WTC11 (cell line): ENCODE measurements at places on chromosomes 11 and 22. TPM values are rescaled to one million over a fixed set of nuclear protein-coding genes. Genes with fewer than 3 reads are reported as not detected.

MS4A3 gene
- total RNA-seq: not detected in 3 replicates

SCGB1D2 gene
- not detected in 3 replicates for total RNA-seq

OR10A4 gene
- not detected in 3 replicates for total RNA-seq

DNA sequence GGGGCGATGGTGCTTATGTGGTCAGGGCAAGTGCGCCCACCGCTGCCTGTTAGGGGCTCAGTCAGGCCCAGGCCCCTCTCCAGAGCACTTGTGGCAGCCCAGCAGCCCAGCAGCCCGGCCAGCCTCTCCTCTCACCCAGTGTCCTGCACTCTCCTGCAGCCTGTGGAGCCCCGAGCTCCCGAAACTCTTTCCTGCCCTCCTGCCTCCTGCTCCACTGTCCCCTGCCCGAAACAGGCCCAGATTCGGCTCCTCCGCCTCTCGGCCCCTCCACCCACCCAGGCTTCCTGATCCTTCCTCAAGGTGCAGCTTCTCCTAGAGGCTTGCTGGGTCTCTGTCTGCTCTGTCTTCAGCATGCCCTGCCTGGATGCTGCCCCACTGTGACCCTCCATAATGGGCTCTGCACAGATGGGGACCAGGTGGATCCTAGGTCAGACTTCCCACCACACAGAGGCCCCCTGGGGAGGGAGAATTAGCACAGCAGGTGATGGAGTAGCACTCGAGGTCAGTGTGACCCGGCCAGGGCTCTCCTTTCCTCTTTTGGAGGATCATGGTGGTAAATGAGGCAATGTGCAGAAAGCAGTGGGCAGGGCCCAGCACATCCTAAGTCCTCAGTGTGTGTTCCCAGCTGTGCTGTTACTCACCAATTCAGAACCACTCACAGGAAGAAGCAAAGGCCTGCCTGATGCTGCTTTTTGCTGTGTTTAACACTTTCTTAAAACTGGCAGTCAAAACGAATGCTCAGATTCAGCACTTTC, 18.6 kb upstream of the NAP1L4 start:
- no peak for DNase-seq
- no peak overlapping the region for H3K4me3 ChIP-seq
- H3K27me3 ChIP-seq: no peaks in the 10 kb centered on the region
- H3K4me1 ChIP-seq: no peaks in the 10 kb centered on the region

GRCh38 chr11:77126861-77127234, 1.2 kb upstream of the MYO7A start:
- H3K4me3 ChIP-seq: peak overlapping the region; percentile 62
- H3K4me1 ChIP-seq: peaks cover 21% of the 10 kb centered on the region
- peak; percentile 31 for DNase-seq
- H3K27me3 ChIP-seq: no peaks in the 10 kb centered on the region

DNA sequence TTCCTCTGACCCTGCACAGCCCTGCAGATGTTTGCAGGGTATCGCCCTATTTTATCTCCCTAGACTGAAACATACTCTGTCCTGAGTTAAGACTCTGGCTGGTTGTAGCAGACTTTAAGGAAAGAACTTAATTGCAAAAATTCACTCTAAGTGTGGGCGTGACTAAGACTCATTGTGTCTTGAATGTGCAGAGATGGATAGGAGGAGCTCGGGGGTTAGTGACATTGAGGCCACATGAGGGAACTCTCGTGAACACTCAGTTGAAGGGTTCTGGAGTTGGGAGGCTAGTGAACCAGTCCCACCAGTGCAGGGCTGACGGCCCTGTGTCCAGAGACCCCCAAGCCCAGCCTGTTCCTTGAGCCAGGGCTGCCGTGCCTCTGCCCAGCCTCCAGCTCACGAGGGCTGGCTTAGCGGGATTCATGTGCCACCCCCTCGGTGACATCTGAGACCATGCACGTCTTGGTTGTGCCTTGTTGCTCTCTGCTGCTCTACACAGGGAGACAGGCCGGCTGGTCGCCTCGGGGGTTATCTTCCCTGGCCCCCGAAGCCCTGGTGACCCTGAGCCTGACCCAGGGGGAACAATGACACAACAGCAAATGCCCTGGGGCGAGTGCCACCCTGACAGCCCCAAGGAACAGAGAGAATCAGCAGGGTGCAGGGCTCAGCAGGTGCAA, 11.4 kb upstream of the TBX1 start:
- no peak overlapping the region for H3K27ac ChIP-seq
- 0 out of 2 replicates have a peak, but pooled peaks cover 2% of the 10 kb centered on the region for H3K4me1 ChIP-seq
- H3K27me3 ChIP-seq: peaks cover 25% of the 10 kb centered on the region
- DNase-seq: no peak
- no peaks in the 10 kb centered on the region for H3K36me3 ChIP-seq
- no peak overlapping the region for H3K4me3 ChIP-seq

ARHGAP8 gene
- total RNA-seq: 50.5 to 61.4 TPM (median 58.0 TPM) in 3 replicates

DNA sequence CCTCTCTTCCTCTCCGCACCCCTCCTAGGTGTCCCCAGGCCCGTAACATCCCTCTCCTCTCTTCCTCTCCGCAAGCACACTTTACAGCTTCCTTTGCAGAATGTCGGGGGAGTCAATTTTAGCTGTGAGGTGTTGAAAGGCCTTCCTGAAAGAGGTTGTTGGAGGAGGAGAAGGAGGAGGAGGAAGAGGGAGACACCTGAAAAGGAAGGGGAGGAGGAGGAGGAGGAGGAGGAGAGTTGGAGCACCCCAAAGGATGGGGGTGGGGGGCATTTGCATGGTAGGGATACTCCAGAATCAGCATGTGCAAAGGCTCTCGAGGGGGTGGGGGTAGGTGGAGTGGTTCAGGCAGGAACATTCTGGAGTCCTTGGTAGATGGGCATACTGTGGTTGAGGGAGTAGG, 1045.1 kb downstream of the TBC1D22A start:
- no peak for DNase-seq
- H3K36me3 ChIP-seq: no peaks in the 10 kb centered on the region
- H3K27ac ChIP-seq: no peak overlapping the region
- no peak overlapping the region for H3K4me3 ChIP-seq
- H3K27me3 ChIP-seq: no peaks in the 10 kb centered on the region; the same call in 1 of the 2 replicates
- H3K4me1 ChIP-seq: peaks cover 12% of the 10 kb centered on the region

GRCh38 chr11:123122852-123123251, 60.9 kb upstream of the HSPA8 start:
- H3K27me3 ChIP-seq: no peaks in the 10 kb centered on the region
- H3K36me3 ChIP-seq: no peaks in the 10 kb centered on the region; the same call in 1 of the 2 replicates
- peaks cover 8% of the 10 kb centered on the region for H3K4me1 ChIP-seq
- H3K27ac ChIP-seq: no peak overlapping the region; the same call in 1 of the 2 replicates
- no peak for DNase-seq

GRCh38 chr11:47308050-47308823, 38.3 kb downstream of the MADD start:
- peaks cover 50% of the 10 kb centered on the region for H3K36me3 ChIP-seq
- no peaks in the 10 kb centered on the region for H3K4me1 ChIP-seq

LRRC32 gene
- 0.74 to 1.7 TPM (median 1.6 TPM) in 3 replicates for total RNA-seq

DNA sequence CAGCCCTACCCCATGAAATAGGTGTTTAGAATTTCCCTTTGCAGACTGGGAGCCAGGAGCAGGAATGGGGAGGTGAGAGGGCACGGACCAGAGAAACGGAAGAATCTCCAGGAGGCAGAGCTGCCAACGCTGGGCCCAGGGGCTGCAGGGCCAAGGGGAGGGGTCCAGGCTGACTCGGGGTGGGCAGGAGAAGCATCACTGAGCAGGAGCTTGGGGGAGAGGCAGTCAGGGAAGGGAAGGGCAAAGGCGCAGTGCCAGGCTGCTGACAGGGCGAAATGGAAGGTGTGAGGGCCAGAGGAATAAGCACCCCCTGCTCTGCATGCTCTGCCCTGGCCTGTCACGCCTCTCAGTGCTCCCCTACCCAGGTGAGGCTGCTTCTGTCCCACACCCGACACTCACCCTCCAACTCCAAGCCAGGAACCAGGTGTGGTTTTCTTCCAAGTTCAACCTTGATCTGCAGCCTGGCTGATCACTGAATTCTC, 14.5 kb downstream of the LRRC32 start:
- H3K36me3 ChIP-seq: no peaks in the 10 kb centered on the region
- no peaks in the 10 kb centered on the region for H3K27me3 ChIP-seq
- H3K4me3 ChIP-seq: no peak overlapping the region
- H3K27ac ChIP-seq: no peak overlapping the region
- peaks cover 14% of the 10 kb centered on the region for H3K4me1 ChIP-seq

CRYBB3 gene
- total RNA-seq: 0.44 to 0.48 TPM in 2 of 3 replicates, not detected in the other

DNA sequence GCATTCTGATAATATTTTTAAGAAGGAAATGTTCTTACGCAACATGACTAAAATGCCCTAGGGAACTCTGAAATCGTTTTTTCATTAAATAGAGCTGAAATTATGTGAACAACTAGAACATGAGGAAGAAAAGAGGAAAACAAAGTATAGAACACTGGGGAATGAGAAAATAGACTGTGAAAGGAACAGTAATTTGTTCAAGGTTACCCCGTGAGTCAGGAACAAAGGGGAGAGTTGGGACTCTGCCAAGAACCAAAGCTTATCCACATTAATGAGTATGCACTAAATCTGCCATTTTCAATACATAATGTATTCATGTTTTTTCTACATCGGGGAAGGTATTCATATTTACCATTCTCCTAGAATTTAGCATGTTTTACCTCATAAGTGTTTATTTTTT, 961.8 kb upstream of the CCDC90B start:
- H3K27ac ChIP-seq: no peak overlapping the region
- no peak overlapping the region for H3K4me3 ChIP-seq
- H3K27me3 ChIP-seq: no peaks in the 10 kb centered on the region
- peaks cover 3% of the 10 kb centered on the region; the same call in 1 of the 2 replicates for H3K4me1 ChIP-seq
- DNase-seq: no peak

- no peaks in the 10 kb centered on the region for H3K36me3 ChIP-seq
- H3K4me3 ChIP-seq: no peak overlapping the region
- H3K27ac ChIP-seq: no peak overlapping the region
- H3K27me3 ChIP-seq: no peaks in the 10 kb centered on the region
Measured at GRCh38 chr11:121235057-121235456, 57.5 kb upstream of the SC5D start.

DNA sequence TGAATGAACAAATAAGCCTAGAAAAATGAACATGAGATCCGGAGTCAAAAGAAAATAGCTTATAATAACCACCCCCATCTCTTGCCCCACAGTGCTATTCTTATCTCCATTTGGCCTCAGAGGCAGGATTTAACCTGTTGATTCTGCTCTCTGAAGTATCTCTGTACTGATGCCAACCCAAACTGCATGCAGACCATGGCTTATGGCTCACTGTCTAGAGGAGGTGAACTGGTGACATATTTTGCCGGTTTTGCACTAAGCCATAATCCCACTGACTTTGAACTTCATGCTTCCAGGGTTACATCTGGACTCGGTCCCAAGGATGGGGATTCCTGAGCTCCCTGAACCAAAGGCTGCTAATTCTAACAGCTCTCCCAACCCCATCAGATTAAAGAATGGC, 397.1 kb downstream of the TENM4 start:
- no peak overlapping the region for H3K27ac ChIP-seq
- no peak overlapping the region for H3K4me3 ChIP-seq
- no peaks in the 10 kb centered on the region for H3K27me3 ChIP-seq
- DNase-seq: no peak
- H3K4me1 ChIP-seq: peaks cover 4% of the 10 kb centered on the region; the same call in 1 of the 2 replicates
- H3K36me3 ChIP-seq: no peaks in the 10 kb centered on the region

GRCh38 chr11:36361472-36361871, 65.4 kb downstream of the PRR5L start:
- DNase-seq: no peak
- H3K27me3 ChIP-seq: peaks cover 14% of the 10 kb centered on the region; the same call in 1 of the 2 replicates
- H3K4me3 ChIP-seq: no peak overlapping the region; the same call in 1 of the 2 replicates
- no peak overlapping the region for H3K27ac ChIP-seq

DNA sequence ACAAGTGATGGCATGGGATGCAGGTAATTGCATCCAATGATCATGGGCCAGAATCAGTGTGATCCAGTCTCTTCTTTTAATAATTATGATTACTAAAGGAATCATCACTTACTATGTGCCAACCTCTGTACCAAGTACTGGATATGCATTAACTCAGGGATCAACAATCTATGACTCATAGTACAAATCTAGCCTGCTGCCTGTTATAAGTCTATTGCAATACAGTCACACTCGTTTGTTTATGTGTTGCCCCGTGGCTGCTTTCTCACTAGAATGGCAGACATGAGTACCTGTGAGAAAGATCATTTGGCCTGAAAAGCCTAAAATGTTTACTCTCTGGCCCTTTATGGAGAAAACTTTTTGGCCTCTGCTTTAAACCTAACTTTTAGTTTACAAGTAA, 45.0 kb downstream of the OR6Q1 start:
- H3K4me3 ChIP-seq: no peak overlapping the region
- no peaks in the 10 kb centered on the region for H3K36me3 ChIP-seq
- DNase-seq: no peak
- peaks cover 6% of the 10 kb centered on the region; the same call in 1 of the 2 replicates for H3K4me1 ChIP-seq

OR2AT4 gene
- total RNA-seq: 0.02 TPM in 1 of 3 replicates, not detected in the others

DNA sequence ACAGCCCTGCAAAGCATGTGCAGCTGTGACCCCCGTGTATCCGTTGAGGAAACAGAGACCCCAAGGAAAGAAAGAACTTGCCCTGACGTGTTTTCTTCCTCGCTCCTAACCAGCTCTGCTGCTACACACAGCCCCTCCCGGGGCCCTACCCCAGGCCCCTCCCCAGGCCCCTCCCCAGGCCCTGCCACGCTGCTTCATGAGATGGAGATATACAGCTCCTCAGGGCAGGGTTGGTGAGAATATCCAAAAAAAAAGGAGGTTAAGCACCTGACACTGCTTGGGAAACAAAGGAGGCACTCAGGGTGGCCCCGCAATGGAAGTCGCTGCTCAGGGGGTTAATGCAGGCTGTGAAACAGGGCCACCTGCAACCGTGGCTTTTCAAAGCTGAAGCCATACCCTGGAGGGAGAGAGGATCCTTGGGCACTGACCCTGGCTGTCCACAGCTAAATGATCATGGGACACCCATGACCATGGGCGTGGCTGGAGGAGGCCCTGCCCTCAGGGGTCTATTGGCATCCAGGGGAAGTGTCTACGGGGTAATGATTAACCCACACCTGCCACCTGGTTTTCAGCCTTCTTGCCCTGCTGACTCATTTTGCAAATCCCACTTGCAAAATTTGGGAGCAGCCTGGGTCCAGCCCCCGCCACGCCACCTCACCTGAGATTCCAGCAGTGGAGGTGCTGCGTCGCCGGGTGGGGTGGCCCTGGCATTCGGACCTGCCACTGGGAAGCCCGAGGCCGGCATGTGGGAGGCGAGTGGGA, 112.1 kb upstream of the ANO1 start:
- no peak overlapping the region for H3K4me3 ChIP-seq
- peaks cover under 1% of the 10 kb centered on the region for H3K27me3 ChIP-seq
- no peaks in the 10 kb centered on the region; the same call in 1 of the 2 replicates for H3K36me3 ChIP-seq
- no peak for DNase-seq
- peaks cover 50% of the 10 kb centered on the region for H3K4me1 ChIP-seq

UBQLNL gene
- total RNA-seq: 0.14 to 0.24 TPM in 2 of 3 replicates, not detected in the other

GRCh38 chr11:120168960-120169681, 31.2 kb upstream of the TRIM29 start:
- peak overlapping the region; percentile 76 for H3K4me3 ChIP-seq
- no peaks in the 10 kb centered on the region for H3K36me3 ChIP-seq
- peaks cover 92% of the 10 kb centered on the region for H3K27me3 ChIP-seq
- DNase-seq: peak; percentile 84
- peaks cover 9% of the 10 kb centered on the region; the same call in 1 of the 2 replicates for H3K4me1 ChIP-seq
- no peak overlapping the region for H3K27ac ChIP-seq

- peaks cover 8% of the 10 kb centered on the region for H3K36me3 ChIP-seq
- H3K27ac ChIP-seq: no peak overlapping the region
- H3K27me3 ChIP-seq: no peaks in the 10 kb centered on the region
- H3K4me1 ChIP-seq: peaks cover 52% of the 10 kb centered on the region
- no peak overlapping the region for H3K4me3 ChIP-seq
Measured at GRCh38 chr11:126352163-126352562, 3.3 kb upstream of the ST3GAL4 start.

- DNase-seq: no peak
- H3K4me3 ChIP-seq: no peak overlapping the region
- peaks cover 80% of the 10 kb centered on the region for H3K27me3 ChIP-seq
Measured at GRCh38 chr11:64633555-64634159, 42.6 kb downstream of the SLC22A12 start.

- H3K4me3 ChIP-seq: no peak overlapping the region
- no peaks in the 10 kb centered on the region for H3K36me3 ChIP-seq
- H3K27ac ChIP-seq: no peak overlapping the region
- no peaks in the 10 kb centered on the region; the same call in none of the 2 replicates for H3K27me3 ChIP-seq
- no peaks in the 10 kb centered on the region for H3K4me1 ChIP-seq
Measured at GRCh38 chr11:112662554-112662953, 298.7 kb upstream of the NCAM1 start.
